ENCODE measurements at places on chromosomes 3 and 15. TPM values are rescaled to one million over a fixed set of nuclear protein-coding genes. Genes with fewer than 3 reads are reported as not detected.

Gene PRR20G
- not detected for total RNA-seq

GRCh38 chr15:66269326-66270090, 16.0 kb upstream of the MEGF11 start:
- no peak overlapping the region for H3K27ac ChIP-seq
- no peaks in the 10 kb centered on the region for H3K36me3 ChIP-seq
- no peak overlapping the region for H3K4me3 ChIP-seq
- DNase-seq = peak; percentile 87
- H3K4me1 ChIP-seq = no peaks in the 10 kb centered on the region
- no peaks in the 10 kb centered on the region for H3K27me3 ChIP-seq

Gene PLSCR5
- not detected for total RNA-seq

DNA sequence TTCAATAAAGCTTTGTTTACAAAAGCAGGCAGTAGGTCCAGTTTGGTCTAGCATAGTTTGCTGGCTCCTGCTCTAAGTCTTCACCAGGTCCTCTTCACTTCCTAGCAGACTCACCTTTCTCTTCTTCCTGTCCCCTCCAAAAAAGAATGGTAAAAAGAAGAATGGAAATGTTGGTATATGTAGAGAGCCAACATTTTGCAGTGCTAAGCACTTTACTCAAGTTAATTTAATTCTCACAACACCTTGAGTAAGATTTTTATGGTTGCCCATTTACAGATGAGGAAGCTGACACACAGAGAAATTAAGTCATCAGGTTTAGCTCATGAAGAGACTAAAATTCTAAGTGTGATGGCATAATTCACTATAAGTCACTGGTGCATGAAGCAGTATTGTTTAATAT, 230.1 kb upstream of the PRICKLE2 start:
- no peak for DNase-seq
- H3K27ac ChIP-seq = no peak overlapping the region
- H3K4me1 ChIP-seq = no peaks in the 10 kb centered on the region
- no peak overlapping the region for H3K4me3 ChIP-seq
- no peaks in the 10 kb centered on the region for H3K36me3 ChIP-seq

- no peaks in the 10 kb centered on the region for H3K27me3 ChIP-seq
- no peak overlapping the region for H3K4me3 ChIP-seq
- no peak overlapping the region for H3K27ac ChIP-seq
- H3K36me3 ChIP-seq = peaks cover 6% of the 10 kb centered on the region
- H3K4me1 ChIP-seq = no peaks in the 10 kb centered on the region
- no peak for DNase-seq
Measured at GRCh38 chr15:101684384-101684783, 32.2 kb upstream of the TM2D3 start.

- no peaks in the 10 kb centered on the region for H3K27me3 ChIP-seq
- DNase-seq = peak; percentile 81
- no peaks in the 10 kb centered on the region for H3K36me3 ChIP-seq
- H3K4me3 ChIP-seq = no peak overlapping the region
Measured at GRCh38 chr3:150252462-150252861, 155.6 kb upstream of the TSC22D2 start.

DNA sequence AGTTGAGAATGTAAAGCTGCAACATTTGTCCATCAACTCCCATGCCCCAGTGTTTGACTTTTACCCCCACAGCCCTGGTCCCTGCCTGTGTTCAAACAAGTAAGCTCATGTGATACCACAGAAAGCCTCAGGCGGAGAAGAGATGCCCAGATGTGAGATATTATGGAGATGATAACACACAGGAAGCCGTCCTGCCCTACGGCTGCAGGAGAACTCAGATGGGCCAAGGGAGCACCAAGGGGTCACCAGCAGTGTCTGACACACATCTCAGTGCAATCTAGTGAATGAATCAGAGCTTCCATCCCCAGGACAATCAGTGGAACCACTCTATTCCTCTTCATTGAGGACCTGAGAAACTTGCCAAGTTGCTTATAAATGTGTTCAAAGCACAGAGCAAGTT, 14.0 kb upstream of the SPINK8 start:
- no peaks in the 10 kb centered on the region for H3K36me3 ChIP-seq
- H3K4me1 ChIP-seq = no peaks in the 10 kb centered on the region
- no peak for DNase-seq
- no peak overlapping the region for H3K27ac ChIP-seq
- H3K4me3 ChIP-seq = no peak overlapping the region

Gene PATL2
- 2.1 TPM for total RNA-seq

GRCh38 chr15:94375997-94376396, 144.6 kb downstream of the MCTP2 start:
- no peaks in the 10 kb centered on the region for H3K36me3 ChIP-seq
- H3K27me3 ChIP-seq = no peaks in the 10 kb centered on the region
- DNase-seq = no peak
- H3K4me1 ChIP-seq = no peaks in the 10 kb centered on the region

Gene SEMA5B
- total RNA-seq = 8.4 TPM

Gene GOLGA6B
- not detected for total RNA-seq

Gene FSIP1
- 2.4 TPM for total RNA-seq

Gene AHSG
- total RNA-seq = not detected

- H3K27ac ChIP-seq = no peak overlapping the region
- H3K27me3 ChIP-seq = no peaks in the 10 kb centered on the region
- no peaks in the 10 kb centered on the region for H3K4me1 ChIP-seq
- H3K36me3 ChIP-seq = no peaks in the 10 kb centered on the region
- DNase-seq = no peak
Measured at GRCh38 chr3:66304293-66304692, 83.5 kb downstream of the SLC25A26 start.

DNA sequence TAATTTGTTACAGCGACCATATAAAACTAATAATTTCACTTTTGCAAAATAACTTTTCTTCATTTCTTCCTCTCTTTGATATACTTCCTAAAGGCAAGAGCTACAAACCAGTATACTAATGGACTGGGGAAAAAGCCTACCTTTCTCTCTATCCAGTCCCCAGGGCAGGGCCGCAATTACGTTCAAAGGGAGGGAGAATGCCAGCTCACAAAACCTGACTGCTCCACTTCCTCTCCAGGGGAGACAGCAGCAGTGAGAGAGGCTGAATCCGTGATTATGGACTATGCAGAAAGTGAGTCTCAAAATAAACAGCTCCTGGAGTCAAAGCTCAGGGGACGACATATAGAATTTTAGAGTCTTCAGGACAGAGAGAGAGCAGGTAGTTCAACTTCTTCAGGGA, 126.9 kb upstream of the HES1 start:
- no peak overlapping the region for H3K27ac ChIP-seq
- no peaks in the 10 kb centered on the region for H3K36me3 ChIP-seq
- H3K27me3 ChIP-seq = no peaks in the 10 kb centered on the region
- H3K4me3 ChIP-seq = no peak overlapping the region
- DNase-seq = no peak

GRCh38 chr3:133074977-133075376, 36.8 kb downstream of the TMEM108 start:
- H3K27me3 ChIP-seq = no peaks in the 10 kb centered on the region
- H3K4me1 ChIP-seq = no peaks in the 10 kb centered on the region
- no peak overlapping the region for H3K27ac ChIP-seq
- no peak overlapping the region for H3K4me3 ChIP-seq
- H3K36me3 ChIP-seq = no peaks in the 10 kb centered on the region
- no peak for DNase-seq

Gene LINGO1
- 3.9 TPM for total RNA-seq

Gene LMAN1L
- not detected for total RNA-seq

Gene RLBP1
- not detected for total RNA-seq

DNA sequence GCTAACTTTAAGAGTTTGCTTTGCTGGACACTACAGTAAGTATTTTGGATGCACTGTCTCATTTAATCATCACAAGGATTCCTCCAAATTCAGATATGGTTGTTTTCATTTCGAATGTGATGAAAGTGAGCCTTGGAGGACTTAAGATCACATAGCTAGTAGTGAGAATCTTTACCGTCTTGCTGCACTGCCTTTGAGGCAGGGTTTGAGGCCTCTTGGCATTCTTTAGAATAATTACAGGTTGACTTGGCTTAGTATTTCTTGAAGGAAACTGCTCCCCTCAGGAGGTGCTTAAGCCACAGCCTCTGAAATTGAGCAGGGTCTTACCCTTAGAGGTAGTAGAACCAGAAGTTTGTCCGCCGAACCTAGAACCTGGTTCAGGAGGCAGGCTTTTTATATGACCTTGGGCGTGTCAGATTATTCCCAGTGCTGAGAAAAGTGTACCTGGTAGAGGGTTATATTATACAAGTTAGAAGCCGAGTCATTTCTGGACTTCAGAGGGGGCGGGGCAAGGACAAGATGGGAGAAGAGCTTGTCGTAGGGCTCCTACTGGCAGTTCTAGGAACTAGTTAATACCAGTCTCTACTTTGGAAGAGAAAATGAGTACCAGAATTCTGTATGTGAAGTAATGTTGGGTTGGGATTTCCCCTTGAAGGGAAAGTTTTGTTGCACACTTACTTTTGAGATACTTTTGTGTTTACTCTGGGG, 1.1 kb downstream of the TFG start:
- H3K4me1 ChIP-seq = no peaks in the 10 kb centered on the region
- H3K27me3 ChIP-seq = no peaks in the 10 kb centered on the region
- H3K36me3 ChIP-seq = peaks cover 2% of the 10 kb centered on the region

Gene PTX3
- 2.7 TPM for total RNA-seq

Data from kidney (tissue), 22 donors.